ENCODE measurements at places on chromosomes 3 and 15.

GRCh38 chr3:12487336-12487735 lies 3.1 kb downstream of the TSEN2 start:
- no peak for DNase-seq

- DNase-seq: no peak
Measured at GRCh38 chr3:52072020-52072419, 15.6 kb upstream of the DUSP7 start.

- no peak for DNase-seq
Measured at GRCh38 chr15:41304149-41304770, 28.1 kb downstream of the OIP5 start.

- DNase-seq: no peak
Measured at GRCh38 chr15:90839187-90840071, 29.0 kb upstream of the FURIN start.

DNA sequence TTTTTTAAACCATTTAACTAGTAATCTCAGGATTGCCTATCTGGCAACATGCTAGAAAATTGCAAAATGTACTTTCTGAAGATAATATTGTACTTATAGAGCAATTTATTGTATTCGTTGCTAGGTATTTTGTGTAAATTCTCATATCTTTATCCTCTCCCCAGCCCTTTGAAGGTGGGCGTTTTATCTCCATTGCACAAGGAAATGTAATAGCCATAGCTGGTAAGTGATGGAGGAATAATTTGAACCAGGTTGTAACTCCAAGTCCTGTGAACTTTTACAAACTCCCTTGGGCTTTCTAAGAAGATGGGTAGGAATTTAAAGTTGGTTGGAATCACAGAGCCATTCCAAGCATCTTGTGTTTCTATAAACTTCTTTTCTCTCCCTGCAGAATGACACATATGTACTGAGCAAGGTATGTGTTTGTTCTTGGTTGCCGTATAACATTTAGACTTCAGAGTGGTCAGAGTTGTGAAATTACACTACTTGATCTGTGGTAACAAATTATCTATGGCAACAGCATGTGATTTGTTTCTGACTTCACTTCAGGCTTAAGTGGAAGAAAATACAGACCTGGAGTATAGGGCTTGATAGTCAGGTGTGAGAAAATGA lies 170.9 kb downstream of the AKAP13 start:
- DNase-seq: no peak

- DNase-seq: no peak
Measured at GRCh38 chr3:35932995-35933394, 293.7 kb downstream of the ARPP21 start.

DNA sequence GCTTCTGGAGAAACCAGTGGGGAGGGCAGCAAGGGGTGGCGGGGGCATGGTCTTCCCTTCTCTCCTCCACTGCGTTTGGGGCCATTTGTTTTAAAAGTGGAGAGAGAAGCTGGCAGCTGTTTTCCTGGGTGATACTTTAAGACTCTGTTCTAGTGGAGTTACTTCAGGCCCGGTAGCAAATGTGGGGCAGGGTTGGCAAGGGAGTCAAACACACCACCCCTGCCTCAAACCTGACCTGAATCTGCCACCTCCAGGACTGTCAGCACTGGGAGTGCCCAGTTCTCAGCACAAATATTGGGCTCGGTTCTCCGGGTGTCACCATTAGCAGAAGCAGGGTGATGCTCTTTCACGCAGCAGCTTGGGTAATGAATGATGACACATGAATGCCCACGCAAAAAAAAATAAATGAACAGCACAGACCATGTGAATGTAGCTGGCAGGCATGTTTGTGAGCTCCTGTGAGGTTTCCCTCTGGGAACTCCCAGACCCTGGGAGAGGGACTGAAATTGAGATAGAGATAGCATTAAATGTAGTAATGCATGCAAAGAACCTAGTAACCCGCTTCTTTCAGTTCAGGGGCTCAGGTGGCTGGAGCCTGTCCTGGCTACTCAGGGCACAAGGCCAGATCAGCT lies 424.0 kb downstream of the MCTP2 start:
- no peak for DNase-seq

DNA sequence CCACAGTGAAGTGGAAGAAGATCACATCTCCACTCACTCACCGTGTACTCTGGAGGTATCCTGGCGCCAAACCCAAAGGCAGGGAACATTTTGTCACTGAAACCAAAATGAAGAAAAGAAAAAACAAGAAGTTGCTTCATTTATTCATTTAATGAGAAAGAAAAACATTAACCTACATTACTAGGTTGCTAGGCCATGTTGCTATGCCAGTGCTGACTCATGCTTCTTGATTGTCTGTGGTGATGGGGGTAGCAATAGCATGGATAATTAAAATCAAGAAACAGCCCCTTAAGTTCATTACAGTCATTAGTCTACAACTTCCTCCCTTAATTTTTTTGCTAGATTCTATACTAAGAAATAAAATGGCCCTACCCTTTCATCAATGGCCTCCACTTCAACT lies 52.7 kb upstream of the MRPL3 start:
- DNase-seq: no peak

- DNase-seq: no peak
Measured at GRCh38 chr3:51750878-51751277, 28.2 kb downstream of the IQCF6 start.

All from memory B cell (primary cell).